ENCODE measurements at places on chromosomes 2 and 18.

DNA sequence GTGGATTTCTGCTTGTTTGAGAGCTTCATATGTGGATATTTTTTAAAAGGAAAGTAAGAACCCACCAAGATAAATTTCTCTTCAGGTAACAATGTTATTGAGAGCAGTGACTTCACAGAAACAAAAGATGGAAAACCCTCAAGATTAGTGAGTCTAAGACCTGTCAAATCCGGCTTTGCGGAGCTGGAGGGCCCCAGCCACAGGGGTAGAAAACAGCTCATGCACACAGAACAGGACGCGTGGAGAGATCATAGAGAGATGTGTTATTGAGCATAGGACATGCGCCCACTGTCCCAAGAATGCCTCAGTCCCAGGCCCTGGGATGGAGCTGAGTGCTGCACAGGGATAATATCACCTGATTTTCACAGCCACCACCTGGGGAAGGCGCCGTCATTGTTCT, 21.3 kb downstream of the EDAR start:
- DNase-seq = no peak

GRCh38 chr2:30287857-30288513, 56.7 kb downstream of the LBH start:
- DNase-seq = no peak

GRCh38 chr2:218851286-218851685, 8.3 kb upstream of the WNT6 start:
- no peak for DNase-seq

- no peak for DNase-seq
Observed at GRCh38 chr18:75269124-75269680, 58.6 kb downstream of the TSHZ1 start.

- DNase-seq = no peak
Observed at GRCh38 chr18:3262234-3263131, 550 bp downstream of the MYL12B start.
